D721Med (cell line): ENCODE measurements at places on chromosomes 4 and X.

- no peak for DNase-seq
These were observed 429.6 kb downstream of the RAB28 start for GRCh38 chr4:13054420-13054970.

- no peak for DNase-seq
These were observed 102.6 kb upstream of the PRKX start for GRCh38 chrX:3815896-3816664.

GRCh38 chr4:138953961-138954371 lies 61.6 kb upstream of the NOCT start:
- no peak for DNase-seq

DNA sequence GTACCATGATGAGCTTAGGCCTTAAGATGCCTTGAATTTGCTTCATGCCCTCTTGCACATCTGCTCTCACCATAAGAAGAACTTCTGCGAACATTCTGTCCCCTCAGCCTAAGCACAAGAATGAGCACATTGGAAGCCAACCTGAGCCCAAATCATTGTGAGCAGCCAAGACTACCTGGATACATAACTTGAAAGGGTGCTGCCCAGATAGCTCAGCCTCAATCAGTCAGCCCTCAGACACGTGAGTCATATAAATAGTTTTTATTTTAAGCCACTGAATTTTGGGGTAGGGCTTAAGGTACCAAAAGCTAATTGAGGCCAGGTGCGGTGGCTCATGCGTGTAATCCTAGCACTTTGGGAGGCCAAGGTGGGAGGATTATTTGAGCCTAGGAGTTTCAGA lies 27.5 kb upstream of the BBS12 start:
- DNase-seq, result no peak

GRCh38 chrX:17674601-17675000 lies 62.7 kb upstream of the SCML1 start:
- no peak for DNase-seq

DNA sequence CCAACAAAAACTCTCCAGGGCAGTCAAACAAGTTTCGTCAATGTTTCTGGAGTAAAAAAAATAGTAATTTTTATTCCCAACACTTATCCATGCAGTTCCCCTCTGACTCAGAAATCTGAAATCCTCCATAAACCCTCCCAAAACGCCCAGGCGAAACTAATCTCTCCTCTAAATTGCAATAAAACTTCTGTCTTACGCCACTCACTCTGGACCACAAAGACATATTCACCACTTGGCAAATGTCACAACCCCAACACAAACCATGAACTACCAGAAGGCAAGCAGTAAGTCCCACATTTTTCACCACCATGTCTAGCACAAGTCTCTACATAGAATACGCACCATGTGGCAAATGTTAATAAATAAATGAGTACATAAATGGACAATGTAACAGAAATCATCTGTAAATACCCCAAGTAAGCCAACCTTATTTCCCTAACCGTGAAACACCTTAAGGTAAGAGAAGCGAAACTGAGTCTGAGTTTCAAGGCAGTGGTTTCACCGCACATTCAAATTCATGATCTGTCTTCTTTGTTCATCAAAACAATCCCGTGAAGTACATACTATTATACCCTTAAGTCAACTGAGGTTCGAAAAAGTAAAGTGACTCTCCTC lies 1.6 kb downstream of the PAPSS1 start:
- DNase-seq, result no peak

- no peak for DNase-seq
These were observed 97.2 kb downstream of the GUCY2F start for GRCh38 chrX:109384699-109385098.

DNA sequence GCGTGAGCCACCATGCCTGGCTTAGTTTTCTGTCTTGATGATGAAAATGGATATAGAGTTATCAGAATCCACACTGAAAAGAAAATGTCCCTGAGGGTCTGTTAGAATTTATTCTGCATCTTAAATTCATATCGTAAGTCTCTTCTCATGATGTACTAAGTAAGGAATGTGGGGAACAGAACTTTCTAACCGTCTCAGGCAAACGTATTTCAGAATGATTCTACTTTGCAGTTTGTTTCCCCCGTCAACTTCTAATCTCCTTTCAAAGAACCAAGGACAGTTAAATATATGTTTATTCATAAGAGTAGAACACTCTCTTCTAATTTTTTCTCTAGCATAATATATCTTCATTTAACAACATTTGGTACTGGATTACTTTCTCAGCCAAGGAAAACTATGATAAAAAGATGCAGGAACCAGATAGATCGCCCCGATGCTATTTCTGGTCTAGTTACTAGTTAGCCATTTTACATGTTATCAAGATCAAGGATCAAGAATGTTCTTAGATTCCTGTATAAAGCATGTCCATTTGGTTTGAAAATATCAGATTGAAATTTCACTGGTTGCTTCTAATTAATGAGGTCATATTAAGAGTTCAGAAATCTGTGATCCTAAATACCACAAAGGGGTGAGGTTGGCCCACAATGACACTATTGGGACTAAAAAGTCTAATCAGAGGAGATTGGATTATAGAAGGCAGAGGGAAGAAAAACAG lies 49.5 kb downstream of the METTL14 start:
- no peak for DNase-seq

GRCh38 chr4:1559896-1560650 lies 124.0 kb downstream of the FAM53A start:
- no peak for DNase-seq

- DNase-seq, result no peak
These were observed 463.2 kb downstream of the KLHL13 start for GRCh38 chrX:117653396-117653795.

- DNase-seq, result no peak
These were observed 75.0 kb downstream of the MGST2 start for GRCh38 chr4:139740531-139741041.

- no peak for DNase-seq
These were observed 145.8 kb downstream of the KLHL4 start for GRCh38 chrX:87663421-87663820.

GRCh38 chrX:112753116-112753515 lies 73.4 kb upstream of the LHFPL1 start:
- DNase-seq, result no peak

- no peak for DNase-seq
These were observed 72.3 kb downstream of the ZFX start for GRCh38 chrX:24221872-24222271.

GRCh38 chrX:107700317-107700774 lies 72.0 kb downstream of the PRPS1 start:
- DNase-seq, result no peak

GRCh38 chrX:57156397-57157049 lies 19.3 kb upstream of the SPIN2A start:
- no peak for DNase-seq

GRCh38 chrX:98931216-98931615 lies 1478.9 kb downstream of the PCDH19 start:
- no peak for DNase-seq

GRCh38 chr4:14180166-14180565 lies 552.6 kb upstream of the BOD1L1 start:
- DNase-seq, result no peak

DNA sequence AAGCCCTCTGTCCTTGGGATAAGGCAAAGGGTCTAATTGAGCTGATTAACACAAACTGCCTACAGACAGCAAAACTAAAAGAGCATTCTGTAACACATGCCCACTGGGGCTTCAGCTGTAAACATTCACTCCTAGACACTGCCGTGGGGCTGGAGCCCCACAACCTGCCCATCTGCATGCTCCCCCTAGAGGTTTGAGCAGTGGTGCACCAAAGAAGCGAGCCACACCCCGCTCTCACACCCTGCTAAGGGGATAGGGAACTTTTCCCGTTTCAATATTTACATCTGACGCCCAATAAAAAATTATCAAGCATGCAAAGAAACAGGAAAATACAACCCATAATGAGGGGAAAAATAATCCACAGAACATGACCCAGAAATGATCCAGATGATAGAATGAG lies 46.9 kb upstream of the HSD17B10 start:
- no peak for DNase-seq
